Fibroblast of skin of right biceps (primary cell): ENCODE measurements at places on chromosomes 12 and 14.

- peak; percentile 36 for DNase-seq
Measured at GRCh38 chr12:94851396-94852028, 152.0 kb downstream of the NDUFA12 start.

DNA sequence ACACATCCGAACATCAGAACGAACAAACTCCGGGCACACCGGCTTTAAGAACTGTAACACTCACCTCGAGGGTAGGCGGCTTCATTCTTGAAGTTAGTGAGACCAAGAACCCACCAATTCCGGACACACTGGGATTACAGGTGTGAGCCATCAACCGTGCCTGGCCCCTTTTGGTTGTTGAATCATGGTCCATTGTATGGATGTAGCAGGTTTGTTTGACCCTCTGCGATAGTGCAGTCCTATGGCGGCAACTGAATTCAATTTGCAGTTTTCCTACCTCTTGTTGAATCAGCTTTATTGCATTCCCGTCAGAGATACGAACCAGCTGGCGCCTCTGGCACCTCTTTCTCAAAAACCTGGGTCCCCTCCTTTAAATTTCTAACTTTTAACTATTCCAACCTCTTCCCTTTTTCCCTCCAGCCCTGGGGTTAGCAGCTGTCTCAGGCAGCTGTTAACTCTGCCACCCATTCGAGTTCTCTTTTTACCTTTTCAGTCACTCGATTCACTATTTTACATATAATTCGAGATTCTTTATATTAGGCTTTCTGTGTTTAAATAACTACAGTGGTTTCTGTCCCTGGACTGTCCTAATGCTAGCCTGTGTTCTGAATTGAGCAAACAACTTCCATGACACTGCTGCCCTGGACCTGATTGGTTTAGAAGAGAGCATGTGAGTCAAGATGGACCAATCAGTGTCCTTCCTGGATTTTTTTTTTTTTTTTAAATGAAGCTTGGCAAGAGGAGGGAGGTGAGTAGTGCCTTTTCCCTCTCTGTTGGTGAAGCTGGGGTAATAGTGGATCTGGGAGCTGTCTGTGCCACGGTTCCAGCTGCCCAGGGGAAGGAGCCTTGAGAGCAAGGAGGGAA is 261.5 kb downstream of the PCNX1 start:
- DNase-seq: no peak

GRCh38 chr12:12622418-12622817 is 10.7 kb downstream of the CREBL2 start:
- no peak for DNase-seq

- no peak for DNase-seq
Measured at GRCh38 chr12:21644516-21644915, 13.1 kb downstream of the LDHB start.
